ENCODE measurements at places on chromosomes 6 and 20.

GRCh38 chr20:48817367-48818030 lies 10.3 kb downstream of the PREX1 start:
- DNase-seq, result no peak

DNA sequence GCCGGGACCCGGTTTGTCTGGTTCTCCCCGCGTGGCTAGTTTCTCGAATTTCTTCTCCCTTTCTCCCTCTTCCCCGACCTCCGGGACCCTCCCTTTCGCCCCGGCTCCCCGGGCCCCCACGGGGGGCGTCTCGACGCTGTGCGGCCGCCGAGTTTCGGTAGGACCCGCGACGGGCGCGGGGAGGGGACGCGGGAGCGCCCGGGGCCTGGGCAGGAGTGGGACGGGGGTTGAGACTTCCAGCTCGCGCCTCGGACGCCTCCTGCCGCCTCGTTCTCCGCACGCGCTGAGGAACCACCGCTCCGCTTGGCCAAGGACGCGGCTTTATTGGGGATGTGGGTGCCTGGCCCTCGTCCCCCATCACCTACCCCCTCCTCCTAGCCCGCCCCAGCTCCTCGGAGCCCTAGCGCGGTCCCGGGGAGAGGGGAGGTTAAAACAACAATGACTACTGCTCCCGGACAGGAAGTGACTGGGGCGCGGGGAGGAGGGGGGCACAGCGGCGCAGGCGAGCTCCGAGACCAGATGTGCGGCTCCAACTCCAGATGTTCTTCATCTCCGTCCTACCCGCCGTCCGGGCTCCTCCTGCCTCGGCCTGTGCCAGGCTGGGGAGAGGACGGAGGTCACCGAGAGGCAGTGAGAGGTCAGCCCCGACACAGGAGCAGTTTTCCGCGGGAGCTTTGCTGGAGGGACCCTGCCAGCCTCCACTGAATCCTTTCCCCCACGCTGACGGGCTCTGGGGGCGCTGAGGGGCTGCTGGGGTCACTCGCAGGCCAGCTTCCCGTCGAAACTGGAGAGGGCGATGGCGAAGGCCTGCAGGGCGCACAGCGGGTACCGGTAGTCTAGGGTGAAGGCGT lies 917 bp upstream of the TEAD3 start:
- DNase-seq, result no peak

DNA sequence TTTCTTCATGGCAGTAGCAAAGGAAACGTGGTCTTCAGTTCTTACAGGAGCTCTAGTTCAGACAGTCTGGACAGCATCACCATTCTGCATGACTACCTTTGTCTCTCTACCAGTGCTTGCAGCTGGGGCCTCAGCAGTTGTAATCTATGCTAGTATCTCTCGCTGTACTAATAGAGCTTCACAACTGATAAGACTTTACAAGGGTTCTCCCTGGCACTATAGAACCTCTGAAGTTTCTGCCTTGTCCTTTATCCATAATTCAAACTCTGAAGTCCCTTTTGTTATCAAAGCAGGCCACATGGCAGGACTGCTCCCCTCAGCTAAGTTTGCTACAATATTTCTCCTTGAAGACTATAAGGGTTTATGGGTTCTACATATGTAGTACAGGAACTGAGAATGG lies 842.1 kb upstream of the ADGRB3 start:
- DNase-seq, result no peak

- DNase-seq, result no peak
Observed at GRCh38 chr6:142297996-142298753, 3.6 kb upstream of the ADGRG6 start.

DNA sequence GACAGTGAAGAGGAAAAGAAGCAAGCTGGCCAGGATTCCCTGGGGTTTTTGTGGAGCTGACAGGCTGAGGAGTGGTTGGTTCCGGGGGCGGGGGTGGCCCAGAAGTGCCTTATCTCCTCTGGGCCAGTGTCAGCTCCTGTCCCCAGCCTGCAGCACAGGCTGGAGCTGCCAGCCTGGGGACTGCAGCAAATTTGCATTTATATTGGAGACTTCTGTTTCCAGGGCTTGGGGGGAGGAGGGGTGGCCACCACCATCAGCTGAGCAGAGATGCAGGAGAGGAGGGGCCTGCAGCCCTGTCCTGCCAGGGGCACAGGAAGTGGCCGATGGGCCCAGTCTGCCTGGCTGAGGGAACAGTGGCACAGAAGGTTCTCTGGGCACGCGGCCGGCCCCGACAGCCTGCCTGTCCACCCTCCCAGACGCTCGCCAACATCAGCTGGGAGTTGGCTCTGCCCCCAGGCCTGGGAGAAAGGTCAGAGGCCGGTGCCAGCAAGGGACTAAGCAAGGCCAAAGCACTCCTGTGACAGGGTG lies 24.3 kb upstream of the SCRT2 start:
- no peak for DNase-seq

DNA sequence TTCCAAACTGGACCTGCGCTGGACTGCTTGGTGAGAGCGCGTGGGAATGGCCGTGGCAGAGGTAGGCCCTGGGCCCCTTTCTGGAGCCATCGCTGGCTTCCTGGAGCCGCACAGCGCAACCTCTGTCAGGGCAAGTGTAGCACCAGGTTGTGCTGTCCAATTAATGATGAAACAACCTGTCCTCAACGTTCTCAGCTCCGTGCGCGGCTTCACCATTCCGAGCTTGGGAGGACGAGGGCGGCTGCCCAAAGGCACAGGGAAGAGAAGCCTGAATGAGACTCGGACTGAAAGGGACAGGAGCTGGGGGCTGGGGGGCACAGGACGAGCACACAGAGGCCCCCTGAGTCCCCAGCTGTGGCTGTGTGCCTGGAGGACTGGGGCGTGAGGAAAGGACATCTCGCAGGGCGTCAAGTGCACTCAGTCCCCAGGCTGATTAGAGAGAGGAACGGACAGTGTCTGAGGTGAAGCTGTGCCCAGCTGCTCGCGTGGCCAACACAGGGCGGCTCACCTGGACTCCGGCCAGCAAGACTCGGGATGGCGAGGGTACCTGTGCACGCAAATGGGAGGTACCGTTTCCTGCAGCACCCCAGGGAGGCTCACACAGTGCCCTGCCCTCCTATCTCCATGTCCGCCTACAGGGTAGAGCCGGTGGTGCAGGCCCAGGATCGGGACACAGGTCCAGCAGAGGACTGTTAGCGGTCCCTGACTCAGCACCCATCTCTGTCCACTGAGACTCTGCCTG lies 403.3 kb downstream of the TAF4 start:
- DNase-seq, result no peak

- no peak for DNase-seq
Observed at GRCh38 chr6:133051240-133051639, 189.9 kb upstream of the EYA4 start.

DNA sequence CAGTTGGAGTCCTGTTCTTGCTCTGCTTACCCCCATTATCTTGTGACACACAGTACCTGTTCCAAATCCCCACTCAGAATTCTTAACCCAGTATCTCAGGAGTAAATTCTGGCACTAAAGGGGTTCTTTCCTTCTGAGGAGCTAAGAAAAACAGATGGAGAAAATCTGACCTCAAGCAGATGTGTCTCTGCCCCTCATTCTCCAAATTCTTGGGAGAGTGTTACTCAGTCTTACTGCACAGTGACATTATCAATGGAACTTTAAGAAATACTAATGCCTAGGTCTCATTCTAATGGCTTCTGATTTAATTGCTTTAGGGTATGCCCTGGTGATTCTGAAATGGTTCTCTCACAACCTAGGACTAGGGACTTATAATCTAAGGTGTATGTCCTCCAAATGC lies 40.6 kb upstream of the PTPRK start:
- no peak for DNase-seq

GRCh38 chr20:58471193-58472164 lies 43.7 kb downstream of the APCDD1L start:
- no peak for DNase-seq

DNA sequence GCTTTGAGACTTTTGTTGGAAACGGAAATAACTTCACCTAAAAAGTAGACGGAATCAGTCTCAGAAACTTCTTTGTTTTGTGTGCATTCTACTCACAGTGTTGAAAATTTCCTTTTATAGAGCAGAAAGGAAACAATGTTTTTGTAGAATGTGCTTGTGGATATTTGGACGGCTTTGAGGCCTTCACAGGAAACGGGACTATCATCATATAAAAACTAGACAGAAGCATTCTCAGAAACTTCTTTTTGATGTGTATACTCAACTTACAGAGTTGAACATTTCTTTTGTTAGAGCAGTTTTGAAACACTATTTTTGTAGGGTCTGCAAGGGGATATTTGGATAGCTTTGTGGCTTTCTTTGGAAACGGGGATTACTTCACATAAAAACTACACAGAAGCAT lies 627.5 kb upstream of the ZNF337 start:
- DNase-seq, result no peak

DNA sequence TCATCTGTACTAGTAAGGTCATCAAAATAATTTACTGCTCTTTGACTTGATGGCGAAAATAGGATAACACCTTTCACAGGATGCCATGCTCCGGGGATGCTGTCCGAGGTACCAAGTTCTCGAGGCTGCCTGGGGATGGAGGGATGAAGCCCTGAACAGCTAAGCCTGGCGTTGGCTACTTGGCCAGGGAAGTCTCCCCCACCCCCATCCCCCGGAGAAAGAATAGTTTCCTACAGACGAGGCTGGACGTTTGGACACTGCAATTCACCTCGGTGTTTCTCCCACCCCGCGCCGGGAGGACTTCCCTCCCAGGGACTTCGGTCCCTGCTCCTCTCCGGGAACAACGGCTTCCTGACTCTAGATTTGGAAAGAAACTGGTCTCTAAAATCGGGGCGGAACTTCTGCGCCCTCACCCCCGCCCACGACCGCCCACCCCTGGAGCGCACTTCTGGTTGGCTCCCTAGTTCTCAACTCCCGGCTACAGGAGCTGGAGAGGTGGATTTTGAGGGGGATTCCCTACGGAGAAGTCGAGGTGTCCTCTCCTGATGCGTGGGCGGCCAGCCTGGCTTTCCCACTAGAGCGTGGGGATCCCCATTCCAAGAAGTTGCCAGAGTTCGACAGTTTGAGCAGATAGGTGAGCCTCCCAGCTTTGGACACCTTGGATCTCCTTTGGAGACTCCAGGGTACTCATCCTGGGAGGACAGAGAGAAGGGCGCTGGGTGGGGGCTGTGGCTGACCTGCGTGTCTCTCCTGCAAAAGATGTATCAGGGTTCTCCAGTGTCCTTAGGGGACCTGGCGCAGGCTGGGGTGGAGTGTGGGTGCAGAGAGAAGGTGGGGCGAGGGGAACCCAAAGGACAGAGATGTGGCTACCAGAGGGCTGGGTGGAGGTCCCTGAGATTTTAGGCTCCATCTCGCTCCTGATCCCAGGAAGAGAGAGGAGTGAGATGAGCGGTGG lies 1.1 kb downstream of the PCSK2 start:
- no peak for DNase-seq

DNA sequence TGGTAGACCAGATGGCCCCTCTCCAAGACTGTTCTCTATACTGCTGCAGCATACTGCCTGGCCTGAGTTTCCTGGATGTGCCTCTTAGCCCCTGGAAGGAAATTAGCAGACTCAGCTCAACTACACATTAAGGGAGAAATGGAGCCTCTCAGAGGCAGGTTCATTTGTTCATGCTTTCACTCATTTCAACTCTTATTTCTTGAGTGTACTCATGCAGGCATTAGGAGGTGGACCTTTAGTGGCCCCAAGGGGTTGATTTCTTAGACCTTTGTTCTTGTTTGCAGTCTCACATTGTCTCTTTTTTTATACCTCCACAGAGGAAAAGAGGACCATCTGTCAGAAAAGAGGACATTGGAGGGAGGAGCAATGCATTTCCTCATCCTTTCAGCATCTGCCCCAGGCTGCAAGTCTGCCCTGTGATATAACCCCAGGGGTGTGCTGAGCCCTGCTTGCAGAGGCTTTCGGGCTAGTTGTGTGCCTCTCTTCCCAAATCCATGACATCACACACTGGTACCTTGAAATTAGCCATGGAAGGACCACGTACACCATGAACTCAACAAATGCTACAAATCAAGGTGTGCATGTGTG lies 456.2 kb downstream of the CD83 start:
- DNase-seq, result no peak

GRCh38 chr6:169022079-169022478 lies 231.6 kb downstream of the THBS2 start:
- no peak for DNase-seq

GRCh38 chr6:85077098-85077497 lies 312.7 kb upstream of the TBX18 start:
- no peak for DNase-seq

- DNase-seq, result no peak
Observed at GRCh38 chr6:126337323-126337722, 2.6 kb upstream of the CENPW start.

GRCh38 chr6:105810922-105811482 lies 275.1 kb upstream of the PRDM1 start:
- no peak for DNase-seq

GRCh38 chr20:46642969-46643343 lies 8.3 kb downstream of the SLC13A3 start:
- DNase-seq, result no peak

DNA sequence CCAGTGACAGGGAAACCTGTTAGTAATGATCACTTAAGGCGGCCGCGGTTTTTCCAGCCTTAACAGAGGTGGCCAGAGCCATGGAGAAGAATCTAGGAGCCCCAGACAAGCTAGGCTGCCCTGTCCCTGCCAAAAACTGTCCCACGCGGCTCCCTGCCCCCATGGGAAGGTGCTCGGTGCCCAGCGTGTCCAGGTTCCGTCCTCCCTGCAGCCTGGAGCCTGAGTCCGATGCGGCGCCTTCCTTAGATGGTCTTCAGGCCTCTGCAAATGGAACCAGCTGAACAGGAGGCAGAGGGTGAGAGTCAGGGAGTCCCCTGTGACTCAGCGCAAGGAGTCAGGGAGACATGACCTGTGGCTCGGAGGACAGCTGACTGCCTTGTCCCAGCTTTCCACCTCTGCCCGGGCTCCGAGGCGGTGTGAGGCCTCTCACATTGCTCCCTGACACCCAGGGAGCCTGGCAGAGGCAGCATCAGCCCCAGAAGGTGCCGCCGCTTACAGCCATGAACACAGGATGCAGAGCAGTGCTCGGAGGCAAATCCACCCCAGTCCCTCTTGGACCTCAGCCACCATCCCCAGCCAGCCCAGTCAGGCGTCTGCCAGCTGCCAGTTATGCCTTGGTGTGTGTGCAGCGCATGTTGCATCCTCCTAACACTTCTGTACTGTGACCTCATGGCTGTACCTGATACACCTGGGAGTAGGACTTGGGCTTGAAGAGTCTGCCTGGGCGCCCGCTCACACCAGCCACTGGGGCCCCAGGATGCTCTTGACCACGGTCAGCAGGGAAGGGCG lies 377.7 kb downstream of the CDH4 start:
- no peak for DNase-seq

DNA sequence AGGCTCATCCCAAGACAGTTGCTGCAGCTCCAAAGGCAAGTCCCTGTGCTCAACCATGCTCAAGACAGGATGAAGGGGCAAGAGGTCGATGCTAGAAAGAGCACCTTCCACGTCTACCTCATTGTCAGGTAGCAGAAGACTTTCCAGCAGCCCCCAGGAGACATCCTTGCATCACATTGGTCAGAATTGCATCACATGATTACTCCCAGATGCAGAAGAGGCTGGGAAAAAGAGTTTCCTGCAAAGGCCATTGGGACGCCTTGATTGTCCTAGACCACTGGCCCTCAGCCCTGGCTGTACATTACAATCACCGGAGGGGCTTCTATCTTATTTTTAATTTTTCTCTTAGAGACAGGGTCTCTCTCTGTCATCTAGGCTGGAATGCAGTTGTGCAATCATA lies 17.3 kb upstream of the ZNF334 start:
- DNase-seq, result no peak

- DNase-seq, result no peak
Observed at GRCh38 chr6:63573899-63574553, 1.7 kb downstream of the LOC128125822 start.

GRCh38 chr20:22615425-22615824 lies 31.1 kb upstream of the FOXA2 start:
- no peak for DNase-seq

GRCh38 chr20:14855171-14855570 lies 517.8 kb upstream of the FLRT3 start:
- DNase-seq, result no peak
